Common myeloid progenitor, CD34-positive (primary cell): ENCODE measurements at places on chromosomes 6 and 20.

GRCh38 chr20:39289316-39289715, 327.2 kb downstream of the DHX35 start:
- no peak for DNase-seq

DNA sequence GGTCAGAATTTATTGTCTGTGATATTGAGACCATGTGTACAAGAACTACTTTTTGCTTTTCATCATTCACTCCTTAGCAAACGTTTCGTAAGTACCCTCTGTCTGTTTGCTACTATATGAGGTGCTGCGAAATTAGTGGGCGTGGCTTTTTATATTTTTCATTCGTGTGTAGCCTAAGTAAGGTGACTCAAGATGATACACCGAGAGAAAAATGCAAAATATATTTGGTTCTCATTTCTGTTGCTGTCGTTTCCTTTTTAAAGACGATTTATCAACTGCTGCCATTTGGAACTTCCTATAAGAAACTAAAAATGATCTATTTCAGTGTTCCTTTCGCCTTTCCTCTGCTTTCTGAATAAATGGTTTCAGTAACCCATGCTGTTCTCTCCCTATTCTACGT, 61.2 kb downstream of the VAPB start:
- DNase-seq: no peak

GRCh38 chr20:6074145-6074561, 20.3 kb upstream of the LRRN4 start:
- peak; percentile 47 for DNase-seq

DNA sequence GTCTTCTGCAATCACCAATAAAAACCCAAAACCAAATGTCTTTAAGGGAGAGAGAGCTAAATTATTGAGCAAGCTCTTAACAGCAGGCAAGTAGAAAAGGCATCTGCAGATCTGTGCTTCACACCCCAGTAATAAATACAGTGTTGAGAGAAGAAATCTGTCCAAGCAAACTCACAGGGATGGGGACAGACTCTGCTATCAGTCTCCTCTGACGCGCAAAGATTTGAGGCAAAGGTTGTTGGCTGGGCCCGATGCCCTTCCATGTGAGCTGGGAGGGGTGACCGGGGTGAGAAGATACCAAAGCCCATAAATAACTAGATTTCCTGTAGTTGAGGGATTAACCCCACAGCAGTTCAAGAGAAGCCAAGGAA, 315.2 kb upstream of the SOX4 start:
- no peak for DNase-seq

DNA sequence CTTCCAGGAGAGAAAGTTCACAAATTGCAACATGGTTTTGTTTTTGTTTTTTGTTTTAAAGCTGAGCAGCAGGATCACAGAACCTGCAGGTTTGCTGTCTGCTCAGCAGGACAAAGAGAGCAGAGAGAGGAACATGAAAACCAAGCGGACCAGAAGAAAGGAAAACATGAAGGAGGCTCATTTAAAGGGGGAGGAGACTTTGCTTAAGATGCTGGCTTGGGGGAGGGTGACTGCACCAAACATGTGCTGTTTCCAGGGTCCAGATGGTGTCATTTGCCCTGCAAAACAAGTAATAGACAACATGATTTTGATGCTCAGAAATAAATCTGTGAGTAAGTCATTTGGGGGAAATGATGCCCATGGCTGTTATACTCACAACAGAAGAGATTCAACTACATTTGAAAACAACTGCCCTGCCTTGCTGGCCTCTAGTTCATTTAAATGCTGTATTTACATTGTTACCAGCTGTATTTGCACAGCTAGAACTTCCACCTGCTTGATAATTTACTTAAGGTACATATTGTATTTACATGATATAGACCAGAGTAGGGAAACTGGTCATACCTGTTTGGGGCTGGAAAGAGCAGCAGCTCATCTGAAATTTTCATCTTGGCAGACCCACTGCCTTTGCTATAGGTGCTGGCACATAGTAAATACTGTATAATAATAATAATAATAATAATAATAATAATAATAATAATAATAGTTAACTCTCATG, 32.2 kb upstream of the CHD6 start:
- DNase-seq: no peak

GRCh38 chr6:106743612-106744011, 114.2 kb downstream of the QRSL1 start:
- no peak for DNase-seq

- no peak for DNase-seq
These were observed 415.6 kb upstream of the BTBD3 start for GRCh38 chr20:11502061-11502460.

- DNase-seq: no peak
These were observed 275.9 kb upstream of the PRND start for GRCh38 chr20:4445784-4446183.

GRCh38 chr6:107509506-107509905, 19.6 kb downstream of the SOBP start:
- DNase-seq: no peak

DNA sequence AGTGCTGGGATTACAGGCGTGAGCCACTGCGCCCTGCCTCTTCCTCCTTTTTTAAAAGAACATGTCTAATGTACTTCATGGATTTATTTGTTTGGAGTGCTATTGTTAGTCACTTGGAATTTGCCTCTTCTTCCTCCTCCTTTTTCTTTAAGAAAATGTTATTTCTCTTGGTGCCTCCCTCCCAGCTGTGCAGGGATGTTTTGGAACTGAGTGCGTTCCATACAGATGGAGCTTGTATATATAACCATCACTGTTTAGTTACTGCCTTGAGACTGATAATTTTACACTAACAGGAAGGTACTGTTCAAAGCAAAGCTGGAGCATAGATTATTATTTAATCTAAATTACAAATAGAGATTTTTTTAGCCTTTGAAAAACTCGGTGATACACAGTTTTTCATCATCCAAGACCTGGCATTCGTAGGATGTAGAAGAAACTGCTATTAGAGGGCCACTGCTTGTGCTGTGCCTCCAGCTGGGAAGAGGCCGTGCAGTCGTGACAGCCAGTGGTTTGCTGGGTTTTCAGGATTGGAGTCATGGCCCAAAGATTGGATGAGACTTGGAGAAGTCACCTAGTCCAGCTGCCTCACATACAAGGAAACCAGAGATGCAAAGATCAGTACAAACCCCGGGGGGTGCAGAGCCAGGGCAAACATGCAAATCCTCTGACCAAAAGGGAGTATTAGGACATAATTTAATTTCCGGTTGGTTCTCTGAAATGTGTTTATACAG, 123.1 kb downstream of the PLEKHG1 start:
- DNase-seq: no peak

DNA sequence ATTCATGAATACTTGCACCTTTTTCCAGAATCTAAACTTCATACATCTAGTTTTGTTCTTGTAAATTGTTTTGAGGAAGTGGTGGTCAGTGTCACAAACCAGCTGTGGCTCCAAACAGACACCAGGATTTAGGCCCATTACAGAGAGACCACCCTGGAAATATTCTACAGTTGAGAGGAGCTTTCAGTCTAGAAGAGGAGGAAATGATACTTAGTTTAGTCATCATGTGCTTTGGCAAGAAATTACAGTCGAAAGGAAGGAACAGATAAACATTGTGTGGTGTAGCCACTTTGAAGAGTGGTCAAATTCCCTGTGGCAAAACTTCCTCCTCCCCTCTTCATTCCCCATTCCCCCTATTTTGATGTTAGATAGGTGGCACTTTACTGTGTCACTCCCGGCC, 15.7 kb downstream of the DCBLD1 start:
- DNase-seq: peak; percentile 67

GRCh38 chr6:167956983-167957492, 40.4 kb upstream of the KIF25 start:
- no peak for DNase-seq

GRCh38 chr6:16933961-16934360, 167.9 kb upstream of the STMND1 start:
- no peak for DNase-seq

DNA sequence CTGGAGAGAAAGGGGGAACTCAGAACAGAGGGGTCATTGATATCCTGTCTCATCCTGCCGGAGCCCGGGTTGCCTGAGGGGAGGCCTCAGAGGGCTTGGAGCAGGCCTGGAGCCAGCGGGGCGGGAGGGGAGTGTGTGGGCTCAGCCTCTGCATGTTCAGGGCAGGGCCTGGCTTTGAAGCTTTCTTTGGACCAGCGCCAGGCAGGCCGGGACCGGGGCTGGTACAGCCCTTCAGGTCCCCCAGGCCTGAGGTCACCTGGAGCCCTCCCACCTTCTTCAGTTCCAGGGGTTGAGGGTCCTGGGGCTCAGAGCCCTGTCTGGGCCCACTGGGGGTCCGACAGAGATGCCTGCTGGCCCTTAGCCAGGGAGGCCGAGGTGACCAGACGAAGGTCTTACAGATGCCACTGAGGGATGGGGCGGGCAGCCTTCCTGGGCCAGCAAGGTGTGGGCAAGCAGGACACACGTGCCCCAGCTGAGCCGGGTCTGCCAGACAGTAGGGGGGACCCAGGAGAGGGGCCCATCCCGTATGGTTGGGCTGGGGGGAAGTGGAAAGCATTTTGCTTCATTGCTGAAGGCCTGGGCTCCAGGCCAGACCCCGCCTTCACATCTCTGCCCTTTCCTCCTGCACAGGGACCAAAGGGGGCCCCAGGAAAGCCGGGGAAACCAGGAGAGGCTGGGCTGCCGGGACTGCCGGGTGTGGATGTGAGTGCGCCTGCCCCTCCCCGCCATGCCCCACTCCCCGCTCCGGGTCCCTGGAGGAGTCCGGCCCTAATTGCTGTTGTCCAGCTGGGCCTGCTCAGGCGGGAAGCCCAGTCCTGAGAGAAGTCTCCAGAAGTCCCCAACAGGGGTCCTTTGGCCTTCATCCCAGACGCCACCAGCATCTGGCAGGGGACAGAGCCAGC, 2.0 kb downstream of the COL9A3 start:
- peak; percentile 35 for DNase-seq

- no peak for DNase-seq
These were observed 85.3 kb upstream of the SCP2D1 start for GRCh38 chr20:18728165-18728869.

DNA sequence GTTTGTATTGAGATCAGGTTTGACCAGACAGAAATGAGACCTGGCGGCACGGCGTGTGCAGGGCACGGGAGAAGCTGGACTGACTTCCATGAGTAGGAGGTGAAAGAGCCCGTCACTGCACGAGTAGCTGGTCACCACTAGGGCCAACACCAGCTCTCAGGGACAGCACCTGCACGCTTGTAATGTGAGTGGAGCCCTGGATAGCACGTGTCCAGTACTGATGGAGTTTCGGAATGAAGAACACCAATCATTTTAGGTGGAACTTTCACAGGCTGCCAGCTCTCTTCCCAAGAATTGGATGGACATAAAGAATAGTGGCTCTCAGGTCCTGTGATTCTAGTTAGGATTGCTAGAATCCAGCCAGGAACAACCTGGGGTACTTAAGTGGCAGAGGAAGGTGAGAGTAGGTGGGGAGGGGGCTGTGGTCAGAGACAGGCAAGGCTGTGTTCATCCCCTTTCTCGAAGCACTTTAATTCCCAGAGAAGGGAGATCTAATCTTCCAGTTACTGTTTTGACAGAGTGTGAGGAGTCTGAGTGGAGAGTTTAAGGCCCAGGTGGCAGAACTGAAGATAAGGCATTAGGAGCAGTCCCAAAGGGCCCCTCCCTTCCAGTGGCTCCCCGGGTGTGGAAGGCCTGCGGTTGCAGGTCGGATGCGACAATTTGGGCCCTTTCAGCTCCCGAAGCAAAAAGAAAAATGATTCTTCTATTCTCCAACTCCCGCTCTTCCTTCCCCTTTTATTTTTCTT, 314.8 kb downstream of the QKI start:
- DNase-seq: no peak
